ENCODE measurements at places on chromosomes 1 and 21.

GRCh38 chr1:3460672-3461131 is 6.2 kb downstream of the ARHGEF16 start:
- peak; percentile 8 for DNase-seq

DNA sequence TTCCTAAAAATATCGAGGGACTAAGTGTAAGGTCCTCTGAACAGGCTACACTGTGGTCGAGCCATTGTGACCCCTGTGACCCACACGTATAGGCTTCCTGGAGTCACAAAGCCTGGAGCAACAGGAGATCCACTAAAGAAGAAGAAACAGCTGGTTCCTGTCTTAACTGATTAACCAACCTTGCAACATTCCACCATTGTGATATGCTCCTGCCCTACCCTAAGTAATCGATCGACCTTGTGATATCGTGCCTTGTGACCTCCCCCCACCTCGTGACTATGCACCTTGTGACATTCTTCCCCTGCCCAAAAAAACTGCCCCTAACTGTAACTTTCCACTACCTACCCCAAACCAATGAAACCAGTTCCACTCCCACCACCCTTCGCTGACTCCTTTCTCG is 304.6 kb upstream of the FAM78B start:
- no peak for DNase-seq

- peak; percentile 53 for DNase-seq
Measured at GRCh38 chr1:204094856-204095634, 22.1 kb downstream of the SOX13 start.

GRCh38 chr1:202129453-202130296 is 7.0 kb downstream of the GPR37L1 start:
- DNase-seq = no peak

- DNase-seq = no peak
Measured at GRCh38 chr1:172382406-172382805, 38.1 kb upstream of the C1orf105 start.

DNA sequence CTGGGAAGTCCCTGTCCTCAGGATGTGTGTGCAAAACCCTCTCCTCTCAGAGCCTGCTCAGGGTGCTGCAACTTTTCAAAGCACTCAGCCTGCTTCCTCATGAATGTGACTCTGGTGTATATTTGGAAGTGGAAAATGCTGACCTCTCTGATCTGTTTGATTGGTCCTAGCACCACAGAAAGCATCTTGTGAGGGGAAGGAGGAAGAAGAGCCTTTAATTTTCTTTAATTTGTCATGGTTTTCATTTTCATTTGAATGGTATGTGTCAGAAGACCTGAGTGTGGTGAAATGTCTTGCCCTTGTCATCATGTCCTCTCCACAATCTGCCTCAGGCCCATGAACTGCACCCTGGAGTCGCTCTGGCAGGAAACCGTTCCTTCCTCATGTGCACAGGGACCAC is 383.5 kb downstream of the NTNG1 start:
- DNase-seq = no peak

DNA sequence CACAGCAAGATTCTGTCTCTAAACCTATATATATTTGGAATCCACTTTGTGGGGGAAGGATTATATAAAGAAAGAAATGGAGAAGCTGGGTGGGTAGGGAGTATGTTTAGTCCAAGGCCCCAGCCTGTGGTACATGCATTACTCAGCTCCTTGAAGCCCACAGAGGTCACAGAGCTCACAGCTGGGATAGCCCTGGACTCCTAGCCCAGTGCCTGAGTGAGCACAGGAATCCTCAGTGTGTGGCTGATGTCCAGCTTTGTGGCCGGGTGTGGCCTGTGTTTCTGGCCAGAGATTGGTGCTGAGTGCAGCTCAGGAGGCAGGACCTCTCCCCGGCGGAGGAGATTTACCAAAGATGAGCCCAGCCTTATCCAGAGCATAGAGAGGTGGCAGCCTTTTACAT is 7.6 kb downstream of the CAPN9 start:
- peak; percentile 58 for DNase-seq

DNA sequence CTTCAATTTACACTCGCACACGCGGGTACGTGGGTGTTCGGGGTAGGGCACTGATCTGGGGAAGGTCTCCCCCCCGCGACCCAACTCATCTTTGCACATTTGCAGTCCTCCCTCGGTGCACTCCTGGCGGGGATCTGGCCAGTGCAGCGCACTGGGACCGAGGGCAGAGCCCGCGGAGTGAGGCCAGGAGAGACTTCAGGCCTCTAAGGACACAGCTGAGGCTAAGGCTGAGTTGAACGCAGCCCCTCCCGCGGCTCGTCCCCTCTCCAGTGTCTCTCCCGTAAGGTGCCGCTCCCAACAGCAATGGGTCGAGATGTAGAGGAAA is 936 bp upstream of the NCAM2 start:
- peak; percentile 18 for DNase-seq

DNA sequence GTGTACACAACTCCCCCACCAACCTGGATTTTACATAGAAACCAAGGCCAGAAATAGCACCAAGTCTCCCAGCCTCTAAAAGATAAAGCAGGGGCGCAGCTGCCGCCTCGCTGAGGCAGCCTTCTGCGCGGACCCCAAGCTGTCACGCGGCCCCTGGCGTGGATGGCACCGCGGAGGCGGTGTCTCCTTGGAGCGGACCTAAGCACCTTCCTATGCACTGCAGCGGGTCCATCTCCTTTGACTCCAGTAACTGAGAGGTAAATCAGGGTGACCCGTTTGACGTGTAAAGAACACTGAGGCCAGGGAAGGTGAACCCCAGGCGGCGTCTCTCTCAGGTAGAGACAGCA is 17.0 kb downstream of the ZNF697 start:
- no peak for DNase-seq

GRCh38 chr21:31873275-31873695 is 465 bp downstream of the HUNK start:
- peak; percentile 67 for DNase-seq

DNA sequence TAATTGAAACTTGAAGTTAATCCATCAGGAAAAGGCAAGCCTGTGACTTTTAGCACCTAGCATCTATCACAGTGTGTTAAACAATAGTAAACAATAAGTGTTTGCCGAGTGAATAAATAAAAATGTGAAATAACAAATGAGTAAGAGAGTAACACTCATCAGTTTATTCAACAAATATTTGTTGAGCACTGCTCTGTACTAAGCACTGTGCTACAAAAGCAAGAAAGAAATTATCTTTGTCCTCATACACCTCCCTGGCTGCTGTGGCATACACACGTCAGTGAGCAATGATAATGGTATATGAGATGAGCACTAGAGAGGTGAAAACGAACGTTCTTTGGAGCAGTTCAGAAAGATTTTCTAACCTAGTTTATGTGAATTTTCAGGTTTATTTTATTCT is 295.0 kb upstream of the LRRC7 start:
- DNase-seq = no peak

GRCh38 chr1:87449348-87449963 is 120.8 kb downstream of the LMO4 start:
- DNase-seq = peak; percentile 54

GRCh38 chr1:45551684-45552083 is 1.1 kb downstream of the AKR1A1 start:
- no peak for DNase-seq

- DNase-seq = no peak
Measured at GRCh38 chr1:168676029-168676812, 52.8 kb downstream of the DPT start.

DNA sequence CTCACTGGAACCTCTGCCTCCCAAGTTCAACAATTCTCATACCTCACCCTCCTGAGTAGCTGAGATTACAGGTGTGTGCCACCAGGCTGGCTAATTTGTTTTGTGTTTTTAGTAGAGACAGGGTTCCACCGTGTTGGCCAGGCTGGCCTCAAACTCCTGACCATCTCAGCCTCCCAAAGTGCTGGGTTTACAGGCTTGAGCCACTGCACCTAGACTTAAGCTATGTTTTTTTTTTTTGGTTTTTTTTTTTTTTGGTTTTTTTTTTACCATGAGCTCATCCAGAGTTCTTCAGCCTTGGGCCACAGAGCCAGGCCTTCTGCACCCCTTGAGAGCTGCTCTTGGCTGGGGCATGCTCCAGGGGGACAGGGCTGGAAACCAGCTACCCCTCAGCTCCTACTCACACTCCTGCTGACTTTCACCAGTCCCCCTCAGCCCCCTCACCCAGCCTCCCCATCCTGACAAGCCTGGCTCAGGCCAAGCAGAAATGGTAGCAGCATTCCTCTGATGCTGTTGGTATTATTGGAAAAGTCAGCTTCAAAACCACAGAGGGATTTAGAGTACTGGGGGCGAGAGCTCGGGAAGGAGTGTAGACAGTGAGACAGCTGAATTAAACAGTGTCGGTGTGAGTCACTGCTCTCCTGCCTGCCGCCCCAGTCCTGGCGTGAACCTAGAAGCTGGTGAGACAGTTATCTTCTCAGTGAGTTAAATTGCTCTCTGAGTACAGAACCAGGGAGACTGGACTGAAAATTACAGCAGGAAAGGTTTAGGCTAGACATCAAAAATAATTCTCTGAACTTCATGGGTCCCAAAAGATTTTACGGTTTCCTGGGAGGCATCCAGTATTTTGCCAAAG is 63.7 kb downstream of the NAV1 start:
- peak; percentile 68 for DNase-seq

GRCh38 chr1:37807220-37807554 is 403 bp upstream of the C1orf122 start:
- DNase-seq = no peak

- DNase-seq = peak; percentile 91
Measured at GRCh38 chr1:115641762-115642167, at the start of gene VANGL1. Gene VANGL1, plus strand, starts transcription at chr1:115641970. Its CDS starts 9,444 bp downstream, at chr1:115651414.

DNA sequence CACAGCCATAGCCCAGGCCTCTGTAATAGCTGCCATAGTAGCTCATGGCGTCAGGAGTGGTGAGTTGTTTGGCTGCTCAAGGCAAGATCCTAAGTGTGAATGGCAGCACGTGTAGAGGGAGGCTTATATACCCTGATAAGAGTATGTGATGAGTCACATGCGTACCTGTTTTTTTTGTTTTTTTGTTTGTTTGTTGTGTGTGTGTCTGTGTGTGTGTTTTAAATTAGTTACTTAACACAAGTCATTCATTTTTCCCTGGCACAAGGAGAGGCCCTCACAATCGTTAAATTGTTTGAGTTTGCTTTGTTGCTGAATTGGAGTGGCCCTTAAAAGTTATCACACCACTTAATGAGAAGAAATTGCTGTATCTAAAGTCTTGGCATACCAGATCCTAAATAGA is at the start of gene KRTAP19-4:
Gene KRTAP19-4 (minus strand): TSS at position 101 of the 400 bp plus-strand sequence. CDS start 55 bp downstream, at position 46.
- DNase-seq = no peak

DNA sequence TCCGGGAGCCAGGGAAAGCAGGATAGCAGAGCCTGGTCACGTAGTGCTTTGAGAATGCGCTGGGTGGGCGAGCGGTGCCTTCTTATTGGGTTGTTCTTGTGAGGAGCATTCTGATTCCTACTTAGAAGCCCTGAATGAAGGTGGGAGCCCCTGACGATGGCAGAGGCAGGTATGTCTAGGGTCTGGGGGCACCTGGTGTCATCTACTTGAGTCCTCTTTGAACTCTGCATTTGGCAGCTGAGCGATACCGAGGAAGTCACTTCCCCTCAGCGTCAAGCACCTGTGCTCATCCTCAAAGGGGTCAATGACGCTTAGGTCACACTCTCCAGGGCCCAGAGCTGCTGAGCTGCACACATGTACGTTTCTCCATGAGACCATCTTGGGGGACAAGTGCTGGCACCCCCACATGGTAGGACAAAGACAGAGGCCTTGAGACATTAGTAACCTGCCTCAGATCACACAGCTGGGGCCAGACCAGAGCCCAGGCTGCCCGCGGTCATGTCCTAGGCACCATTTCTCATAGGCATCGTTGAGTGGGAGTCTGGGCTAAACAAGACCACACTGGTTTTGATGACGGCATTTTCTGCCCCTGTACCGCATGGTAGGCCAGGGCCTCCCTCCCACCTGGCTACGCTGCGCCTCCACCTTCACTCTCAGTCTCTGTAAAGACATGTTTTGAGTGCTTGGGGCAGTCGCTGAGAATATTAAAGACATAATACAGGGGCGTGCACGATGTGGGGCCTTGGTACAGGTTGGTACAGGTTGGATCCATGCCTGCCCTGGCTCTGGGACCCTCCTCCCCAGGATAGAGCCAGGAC is 69.1 kb upstream of the ABCG1 start:
- DNase-seq = no peak

GRCh38 chr1:155052439-155053395 is 1.6 kb downstream of the ADAM15 start:
- DNase-seq = peak; percentile 81

- DNase-seq = no peak
Measured at GRCh38 chr1:116397728-116398127, 24.7 kb downstream of the ATP1A1 start.

GRCh38 chr1:39089931-39090521 is 63.9 kb downstream of the NDUFS5 start:
- no peak for DNase-seq

- no peak for DNase-seq
Measured at GRCh38 chr1:162210196-162210595, 140.7 kb downstream of the NOS1AP start.

DNA sequence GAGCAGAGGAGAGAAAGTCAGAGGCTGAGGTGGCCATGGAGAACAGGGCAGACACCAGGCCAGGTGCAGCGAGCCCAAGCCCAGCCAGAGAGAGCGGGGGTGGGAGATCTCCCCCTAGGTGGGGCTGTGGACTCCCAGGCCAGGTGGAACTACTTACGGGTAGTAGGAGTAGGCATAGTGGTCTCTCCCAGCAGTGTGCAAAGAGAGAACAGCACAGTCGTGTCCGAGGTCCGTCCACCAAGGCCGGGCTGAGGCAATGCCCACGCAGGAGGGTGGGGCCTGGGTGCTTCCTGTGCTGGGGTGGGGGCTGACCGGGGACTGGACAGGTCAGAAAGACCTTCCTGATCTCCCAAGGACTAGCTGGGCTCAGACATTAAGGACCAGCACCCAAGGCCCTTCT is 263.7 kb downstream of the PTPRU start:
- no peak for DNase-seq

Data from right cardiac atrium (tissue), 5 donors.